ENCODE measurements at places on chromosomes 3 and 15.
A peak's percentile ranks its signal among the peaks of the same experiment; 100 is the strongest.

DNA sequence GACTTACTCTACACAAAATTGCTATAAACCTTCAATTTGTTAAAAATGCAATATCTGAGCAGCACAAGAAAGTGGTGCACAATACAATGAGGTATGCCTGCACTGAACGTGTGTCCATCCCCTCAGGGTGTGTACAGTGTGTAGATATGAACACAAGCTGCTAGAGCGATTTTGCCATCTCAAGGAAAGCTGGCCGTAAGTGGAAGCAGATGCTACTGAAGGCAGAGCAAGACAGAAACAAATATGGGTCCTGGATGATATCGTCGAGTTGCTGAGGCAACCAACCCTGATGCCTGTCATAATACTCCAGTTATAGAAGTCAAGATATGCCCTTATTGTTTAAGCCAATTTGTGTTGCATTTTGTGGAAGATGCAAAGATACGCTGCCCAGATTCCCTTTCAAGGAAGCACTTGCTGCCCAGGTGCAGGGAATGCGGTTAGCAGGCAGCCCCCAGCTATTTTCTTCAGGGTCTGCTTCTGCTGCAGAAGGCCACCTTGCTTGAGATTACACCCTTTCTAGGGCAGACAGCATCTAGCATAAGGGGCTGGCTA, 25.8 kb upstream of the EHHADH start:
- no peak for DNase-seq

DNA sequence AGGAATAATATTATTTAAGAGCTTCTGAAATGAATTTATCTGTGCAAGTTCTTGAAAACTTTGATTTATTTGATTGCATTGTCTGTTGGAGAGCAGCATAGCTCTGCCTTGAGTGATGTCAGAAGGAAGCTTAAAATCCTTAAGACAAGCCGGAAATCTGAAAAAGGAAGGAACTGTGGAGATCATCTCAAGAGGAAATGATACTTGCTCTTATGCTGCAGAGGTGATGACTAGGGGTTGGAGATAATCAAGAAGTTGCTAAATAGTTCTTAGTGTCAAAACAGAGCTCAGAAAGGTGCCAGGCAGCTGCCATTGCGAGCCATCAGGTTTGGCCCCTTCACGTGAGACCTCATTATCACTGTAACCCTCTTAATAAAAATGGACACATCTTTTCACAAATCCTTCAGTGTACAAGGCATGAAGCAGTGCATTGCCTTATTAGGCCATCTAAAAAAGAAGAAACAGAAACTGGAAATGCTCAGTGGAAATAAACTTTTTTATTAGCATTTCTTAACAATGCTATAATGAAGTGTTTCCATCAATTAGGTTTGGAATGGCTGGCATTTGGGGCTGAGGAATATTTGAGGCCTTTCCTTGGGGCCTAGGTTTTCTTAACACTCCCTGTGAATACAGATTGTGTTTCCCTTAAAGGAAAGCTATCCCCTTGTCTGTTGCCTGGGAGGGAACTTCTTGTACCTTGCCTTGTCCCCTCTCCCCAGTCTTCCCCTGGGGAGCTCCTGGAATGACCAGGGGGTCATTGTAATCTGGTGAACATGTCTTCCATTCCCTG, 34.5 kb upstream of the VILL start:
- no peak for DNase-seq

- DNase-seq: no peak
These were observed 342.2 kb downstream of the NLGN1 start for GRCh38 chr3:173739726-173740125.

GRCh38 chr15:94346282-94346681, 114.9 kb downstream of the MCTP2 start:
- DNase-seq: no peak

GRCh38 chr3:147397155-147397874, 9.0 kb downstream of the ZIC4 start:
- no peak for DNase-seq

- DNase-seq: no peak
These were observed 507.3 kb upstream of the CBLB start for GRCh38 chr3:106376016-106376570.

GRCh38 chr15:39110336-39110735, 470.5 kb upstream of the THBS1 start:
- DNase-seq: no peak

DNA sequence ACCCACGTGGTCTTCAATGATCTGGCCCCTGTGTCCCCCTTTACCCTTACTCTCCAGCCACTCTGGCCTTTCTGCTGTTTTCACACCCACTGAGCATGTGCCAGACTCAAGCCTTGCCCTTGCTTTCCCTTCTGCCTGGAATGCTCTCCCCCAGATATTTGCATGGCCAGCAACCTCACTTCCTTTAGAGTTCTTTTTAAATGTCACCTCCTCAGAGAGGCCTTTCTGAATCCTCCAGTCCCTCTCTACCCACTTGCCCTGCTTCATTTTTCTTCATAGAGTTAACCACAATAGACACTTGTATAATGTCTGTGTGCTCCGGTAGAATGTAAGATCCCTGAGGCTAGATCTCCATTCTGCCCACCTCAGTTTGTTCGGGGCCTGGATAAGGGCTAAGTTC, 39.4 kb upstream of the TIPARP start:
- no peak for DNase-seq

GRCh38 chr3:95172164-95172943, 1109.5 kb downstream of the NSUN3 start:
- peak; percentile 13 for DNase-seq

DNA sequence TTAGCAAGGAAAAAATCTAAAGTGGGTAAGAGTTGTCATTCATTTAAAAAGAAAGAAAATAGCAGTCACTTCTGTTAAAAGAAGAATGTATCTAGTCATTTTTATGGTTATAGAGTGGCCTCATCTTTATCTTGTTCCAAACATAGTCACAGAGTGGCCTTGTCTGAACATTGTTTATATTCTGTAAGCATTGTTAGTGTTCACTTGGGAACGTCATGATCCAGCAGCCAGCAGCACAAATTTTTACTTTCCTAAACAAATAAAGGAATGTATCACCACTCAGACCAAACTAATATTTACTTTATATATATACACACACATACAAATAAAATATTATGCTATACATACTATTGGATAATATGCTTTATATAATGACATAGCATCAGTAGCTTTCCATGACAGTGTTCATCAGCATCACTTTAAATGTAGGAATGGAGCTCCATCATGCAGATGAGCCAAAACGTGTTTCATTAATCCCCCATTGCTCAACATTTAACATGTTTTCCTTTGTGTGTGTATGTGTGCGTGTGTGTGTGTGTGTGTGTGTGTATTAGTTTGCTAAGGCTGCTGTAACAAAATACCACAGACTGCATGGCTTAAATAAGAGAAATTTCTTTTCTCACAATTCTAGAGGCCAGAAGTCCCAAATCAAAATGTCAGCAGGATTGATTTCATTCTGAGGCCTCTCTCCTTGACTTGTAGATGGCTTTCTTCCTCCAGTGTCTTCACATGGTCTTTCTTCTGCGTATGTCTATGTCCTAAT, 39.6 kb upstream of the GYG1 start:
- DNase-seq: no peak

GRCh38 chr15:79007066-79007465, 62.2 kb upstream of the CTSH start:
- DNase-seq: no peak

- no peak for DNase-seq
These were observed 1.0 kb downstream of the UBE2E1 start for GRCh38 chr3:23806534-23807423.

DNA sequence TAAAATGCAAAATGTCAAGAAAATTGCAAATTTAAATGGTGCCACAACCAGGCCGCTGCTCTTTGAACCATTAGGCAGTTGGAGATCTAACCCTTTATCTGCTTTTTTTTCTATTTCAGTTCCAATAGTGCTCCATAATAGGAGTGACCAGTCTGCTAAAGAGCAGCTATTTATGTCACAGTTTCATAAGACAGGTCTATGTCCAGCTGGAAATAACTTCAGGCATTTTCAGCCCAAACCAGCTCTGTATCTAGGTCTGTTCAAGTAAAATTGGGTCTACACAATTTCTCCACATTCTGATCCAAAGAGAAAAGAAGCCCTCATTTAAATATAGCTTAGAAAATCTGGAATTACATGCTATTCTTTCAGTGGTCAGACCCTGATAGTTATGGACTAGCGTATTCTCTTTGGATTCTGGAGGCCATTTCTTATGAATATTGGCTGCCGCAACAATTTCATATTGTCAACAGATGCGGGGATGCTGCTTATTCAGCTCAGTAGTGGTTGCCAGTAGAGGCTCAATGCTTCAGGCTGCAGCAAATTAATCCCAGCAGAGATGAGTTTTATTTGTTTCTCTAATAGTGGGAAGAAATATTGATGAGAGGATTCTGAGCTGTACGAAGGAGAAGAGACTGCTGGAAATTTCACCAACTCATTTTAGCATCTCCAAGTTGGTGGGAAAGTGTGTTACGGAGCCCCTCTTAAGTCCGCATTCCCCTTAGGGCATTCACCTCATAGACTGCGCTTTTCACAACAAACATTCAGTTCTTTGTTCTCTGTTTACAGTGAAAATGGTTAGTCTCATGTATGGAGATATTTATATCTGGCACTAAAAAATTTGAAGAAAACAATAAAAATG, 887.0 kb downstream of the ROBO1 start:
- DNase-seq: no peak

- no peak for DNase-seq
These were observed 24.3 kb upstream of the CP start for GRCh38 chr3:149245738-149246451.

DNA sequence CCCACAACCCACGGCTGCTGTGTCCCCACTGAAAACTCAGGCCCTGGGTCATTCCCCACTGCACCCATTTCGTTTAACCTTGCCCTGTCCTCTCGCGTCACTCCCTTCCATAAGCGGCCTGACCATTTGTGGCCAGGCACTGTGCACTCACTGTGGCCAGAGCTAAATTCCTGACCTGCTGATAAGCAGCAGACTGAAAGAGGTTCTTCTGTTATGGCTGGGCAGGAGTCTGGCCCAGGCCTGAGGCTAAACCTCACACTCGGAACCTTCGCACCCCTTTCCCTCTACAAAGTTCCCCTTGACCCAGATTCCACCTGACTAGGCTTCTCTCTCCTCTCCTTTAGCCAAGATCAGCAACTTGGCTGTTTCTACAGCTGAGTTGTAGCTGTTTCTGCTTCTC, 62.3 kb downstream of the ADAMTS17 start:
- no peak for DNase-seq

GRCh38 chr3:69451594-69451993, 65.7 kb upstream of the FRMD4B start:
- no peak for DNase-seq

- no peak for DNase-seq
These were observed 116.7 kb downstream of the WDR76 start for GRCh38 chr15:43943511-43943910.

DNA sequence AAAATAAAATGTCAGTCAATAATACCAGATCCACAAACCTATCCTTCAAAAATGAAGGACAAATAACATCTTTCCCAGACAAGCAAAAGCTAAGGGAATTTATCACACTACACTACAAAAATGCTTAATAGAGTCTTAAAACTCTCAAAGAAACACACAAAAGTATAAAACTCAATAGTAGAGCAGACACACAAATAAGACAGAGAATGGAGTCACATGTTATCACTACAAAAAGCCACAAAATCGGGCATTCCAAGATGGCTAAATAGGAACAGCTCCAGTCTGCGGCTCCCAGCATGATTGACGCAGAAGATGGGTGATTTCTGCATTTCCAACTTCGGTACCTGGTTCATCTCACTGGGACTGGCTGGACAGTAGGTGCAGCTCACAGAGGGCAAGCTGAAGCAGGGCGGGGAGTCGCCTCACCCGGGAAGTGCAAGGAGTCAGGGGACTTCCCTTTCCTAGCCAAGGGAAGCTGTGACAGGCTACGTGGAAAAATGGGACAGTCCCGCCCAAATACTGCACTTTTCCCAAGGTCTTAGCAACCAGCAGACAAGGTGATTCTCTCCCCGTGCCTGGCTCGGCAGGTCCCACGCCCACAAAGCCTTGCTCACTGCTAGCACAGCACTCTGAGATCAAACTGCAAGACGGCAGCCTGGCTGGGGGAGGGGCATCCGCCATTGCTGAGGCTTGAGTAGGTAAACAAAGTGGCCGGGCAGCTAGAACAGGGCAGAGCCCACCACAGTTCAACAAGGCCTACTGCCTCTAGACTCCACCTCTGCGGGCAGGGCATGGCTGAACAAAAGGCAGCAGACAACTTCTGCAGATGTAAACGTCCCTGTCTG, 46.3 kb downstream of the SENP7 start:
- DNase-seq: no peak

DNA sequence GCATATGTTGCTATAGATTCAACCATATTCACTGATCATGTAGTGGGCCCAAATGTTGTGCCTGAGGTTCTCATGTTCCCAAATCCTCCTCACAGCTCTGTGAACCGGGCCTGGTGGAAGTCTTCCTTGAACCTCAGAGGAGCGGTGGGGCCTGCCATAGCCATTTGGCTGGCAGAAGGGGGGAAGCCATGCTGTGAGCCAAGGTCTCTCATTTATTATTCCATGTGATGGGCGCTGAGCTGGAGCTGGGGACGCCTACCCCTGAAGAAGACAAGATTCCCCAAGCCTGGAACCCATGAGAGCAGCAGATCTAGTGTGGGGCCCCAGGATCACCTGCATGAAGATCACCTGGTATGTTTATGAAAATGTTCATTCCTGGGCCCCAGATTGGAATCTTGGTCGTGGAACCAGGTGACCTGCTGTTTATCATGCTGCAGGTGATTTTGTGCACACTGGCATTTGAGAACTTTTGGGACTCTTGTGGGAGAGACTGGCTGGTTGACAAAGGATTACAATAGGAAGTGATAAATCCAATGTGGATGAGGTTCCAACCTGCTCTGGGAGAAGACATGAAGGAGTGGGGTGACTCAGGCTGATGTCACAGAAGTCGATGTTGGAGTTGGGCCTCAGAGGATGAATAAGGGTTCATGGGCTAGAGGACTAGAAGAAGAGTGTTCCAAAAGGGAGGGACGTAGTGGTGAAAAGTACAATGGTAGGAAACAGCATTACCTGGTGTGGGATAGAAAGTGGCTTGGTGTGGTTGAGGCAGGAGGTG, 102.1 kb downstream of the ASB7 start:
- no peak for DNase-seq

- no peak for DNase-seq
These were observed 30.5 kb downstream of the OXSM start for GRCh38 chr3:25820366-25820765.

DNA sequence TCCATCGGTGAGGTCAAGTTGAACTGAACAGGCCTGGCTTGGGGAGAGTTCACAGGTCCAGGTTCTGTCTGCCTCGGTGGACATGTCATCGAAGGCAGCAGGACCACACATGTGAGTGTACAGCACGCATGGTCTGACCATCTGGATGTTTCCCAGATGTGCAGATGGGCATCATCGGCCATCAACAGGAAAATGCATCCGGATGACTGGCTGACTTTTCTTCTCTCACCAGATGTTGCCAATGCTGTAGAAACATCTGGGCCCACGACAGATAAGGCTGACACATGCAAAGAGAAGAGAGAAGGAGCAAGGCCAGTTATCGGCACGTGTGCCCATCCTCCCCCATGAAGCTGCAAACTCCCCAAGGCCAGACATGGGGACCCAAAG, 45.1 kb downstream of the NOX5 start:
- no peak for DNase-seq

GRCh38 chr3:183192650-183193300, 30.2 kb upstream of the LAMP3 start:
- DNase-seq: no peak
